ENCODE measurements at places on chromosomes 16 and 17.

- DNase-seq: no peak
Observed at GRCh38 chr17:10458701-10459100, 10.7 kb downstream of the MYH4 start.

- DNase-seq: no peak
Observed at GRCh38 chr16:56289862-56290261, 98.6 kb downstream of the GNAO1 start.

GRCh38 chr16:64545768-64546167, 576.1 kb downstream of the CDH11 start:
- no peak for DNase-seq

- peak; percentile 81 for DNase-seq
Observed at GRCh38 chr17:65278050-65278819, 141.1 kb downstream of the RGS9 start.
